Psoas muscle (tissue), 8 donors: ENCODE measurements at places on chromosomes 7 and 10. TPM values are rescaled to one million over a fixed set of nuclear protein-coding genes. Genes with fewer than 3 reads are reported as not detected.

ZDHHC4 gene
- 78.1 TPM for polyA plus RNA-seq

EIF3A gene
- 120 TPM for polyA plus RNA-seq

MUC12 gene
- not detected for polyA plus RNA-seq

SFTPA2 gene
- 0.42 TPM for polyA plus RNA-seq

RTKN2 gene
- polyA plus RNA-seq: 0.01 TPM

MMD2 gene
- not detected for polyA plus RNA-seq

AQP1 gene
- polyA plus RNA-seq: 97.8 TPM

PAPSS2 gene
- 2.8 TPM for polyA plus RNA-seq

SRGN gene
- 54.0 TPM for polyA plus RNA-seq

CDHR1 gene
- polyA plus RNA-seq: not detected

DOCK1 gene
- polyA plus RNA-seq: 2.4 TPM

PAX2 gene
- not detected for polyA plus RNA-seq

PMPCB gene
- 40.0 TPM for polyA plus RNA-seq

CALCR gene
- polyA plus RNA-seq: 0.34 TPM

YKT6 gene
- polyA plus RNA-seq: 153 TPM

MLXIPL gene
- 14.1 TPM for polyA plus RNA-seq

SNCG gene
- polyA plus RNA-seq: 21.3 TPM

MDH2 gene
- 396 TPM for polyA plus RNA-seq

PDZD8 gene
- 20.3 TPM for polyA plus RNA-seq

EGR2 gene
- 0.26 TPM for polyA plus RNA-seq

CTAGE15 gene
- not detected for polyA plus RNA-seq

PDLIM1 gene
- 311 TPM for polyA plus RNA-seq

NPFFR1 gene
- polyA plus RNA-seq: 0.01 TPM

PILRA gene
- polyA plus RNA-seq: 2.8 TPM

ZNF804B gene
- not detected for polyA plus RNA-seq

SLC39A12 gene
- polyA plus RNA-seq: not detected

C7orf33 gene
- not detected for polyA plus RNA-seq

MNX1 gene
- not detected for polyA plus RNA-seq

CREB5 gene
- 1.2 TPM for polyA plus RNA-seq
